ENCODE measurements at places on chromosomes 2 and 18.

DNA sequence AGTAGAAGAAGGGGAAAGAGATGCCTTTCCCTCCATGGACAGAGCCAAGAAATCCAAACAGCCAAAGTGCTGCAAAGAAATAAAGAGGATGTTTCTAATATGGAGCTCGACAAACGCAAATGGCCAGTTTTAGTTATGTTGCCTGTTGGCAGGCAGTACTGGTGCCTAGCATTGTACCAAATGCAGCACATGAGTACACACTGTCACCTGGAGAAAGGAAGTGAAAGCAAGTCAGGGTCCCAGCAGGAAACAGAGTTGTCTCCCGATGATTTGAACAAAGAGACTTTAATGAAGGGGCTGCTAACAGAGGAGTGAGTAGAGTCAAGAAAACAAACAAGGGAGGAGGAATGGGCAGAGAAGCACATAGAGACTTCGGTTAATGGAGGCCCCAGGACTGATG is 623.0 kb downstream of the BCL11A start:
- no peak for DNase-seq

GRCh38 chr2:178512484-178512883 is 32.2 kb downstream of the PLEKHA3 start:
- DNase-seq = no peak

- DNase-seq = no peak
Observed at GRCh38 chr2:108220191-108220590, 19.6 kb upstream of the SULT1C3 start.

- no peak for DNase-seq
Observed at GRCh38 chr18:78647018-78647417, 332.6 kb upstream of the SALL3 start.

GRCh38 chr2:58006256-58006951 is 40.2 kb upstream of the VRK2 start:
- DNase-seq = no peak

GRCh38 chr2:68766376-68766845 is 31.8 kb downstream of the ARHGAP25 start:
- DNase-seq = no peak

GRCh38 chr2:105744091-105744908 is 412 bp upstream of the NCK2 start:
- DNase-seq = peak; percentile 61

GRCh38 chr2:107323946-107324565 is 438.1 kb upstream of the ST6GAL2 start:
- DNase-seq = no peak

DNA sequence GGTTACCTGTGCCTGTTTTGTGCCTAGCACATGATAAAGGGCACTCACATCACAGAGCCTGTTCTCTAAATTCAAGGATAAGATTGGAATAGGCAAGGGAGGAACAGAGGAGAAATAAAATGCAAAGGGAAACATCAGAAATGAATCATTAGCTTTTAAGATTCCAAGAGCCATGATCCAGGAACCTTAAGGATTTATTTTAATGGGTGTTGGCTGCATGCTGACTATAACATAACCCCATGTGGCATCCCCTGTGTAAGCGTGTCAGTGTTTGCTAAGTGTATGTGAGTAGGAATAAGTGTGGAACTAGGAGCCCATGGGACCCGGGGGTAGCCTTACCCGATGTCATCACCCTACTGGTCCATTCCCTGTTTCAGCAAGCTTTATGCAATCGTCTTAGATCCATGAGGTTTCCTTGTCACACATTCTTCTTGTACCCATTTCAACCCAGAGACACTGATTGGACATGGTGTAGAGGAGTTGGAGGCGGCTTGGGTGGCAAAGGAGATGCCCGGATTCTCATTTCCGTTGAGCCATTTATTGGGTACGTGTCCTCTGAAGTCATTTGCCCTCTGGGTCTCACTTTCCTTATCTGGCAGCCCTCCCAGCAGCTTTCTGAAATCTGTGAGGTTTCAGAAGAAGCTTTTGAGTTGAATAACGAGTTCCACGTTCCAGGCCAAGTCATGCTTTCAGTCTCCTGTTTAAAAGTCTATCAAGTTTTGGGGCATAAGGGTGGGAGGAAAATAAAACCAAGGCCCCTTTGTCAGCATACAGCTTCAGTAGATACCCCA is 117.0 kb downstream of the MGAT5 start:
- no peak for DNase-seq

DNA sequence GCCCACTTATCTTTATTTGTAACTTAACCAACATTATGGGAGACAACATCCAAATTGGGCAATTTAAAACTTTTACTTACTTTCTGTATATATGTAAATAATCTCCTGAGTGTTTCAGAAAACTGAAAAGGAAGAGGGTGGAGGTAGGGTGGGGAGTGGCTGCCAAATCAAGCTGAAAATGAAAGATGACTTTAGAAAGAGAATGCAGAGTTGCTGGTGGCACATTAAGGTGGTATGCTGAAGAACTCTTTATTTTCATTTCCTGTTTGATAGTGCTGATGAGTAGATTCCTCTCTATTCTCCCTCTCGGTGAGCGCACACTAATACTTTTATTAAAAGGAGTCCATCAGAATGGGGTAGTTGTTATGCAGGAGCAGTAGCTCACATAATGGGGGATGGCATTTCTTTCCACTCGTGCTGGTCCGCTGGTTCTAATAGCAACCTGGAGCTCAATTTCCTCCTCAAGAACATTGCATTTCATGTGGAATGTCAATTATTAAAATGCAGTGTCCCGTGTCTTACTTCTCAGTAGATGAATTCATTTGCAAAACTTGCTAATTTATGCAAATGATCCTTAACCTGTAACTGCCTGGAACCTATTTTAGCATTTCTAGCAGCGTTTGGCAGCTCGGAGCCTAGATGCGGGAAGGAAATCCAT is 466.9 kb upstream of the HNRNPA3 start:
- no peak for DNase-seq

DNA sequence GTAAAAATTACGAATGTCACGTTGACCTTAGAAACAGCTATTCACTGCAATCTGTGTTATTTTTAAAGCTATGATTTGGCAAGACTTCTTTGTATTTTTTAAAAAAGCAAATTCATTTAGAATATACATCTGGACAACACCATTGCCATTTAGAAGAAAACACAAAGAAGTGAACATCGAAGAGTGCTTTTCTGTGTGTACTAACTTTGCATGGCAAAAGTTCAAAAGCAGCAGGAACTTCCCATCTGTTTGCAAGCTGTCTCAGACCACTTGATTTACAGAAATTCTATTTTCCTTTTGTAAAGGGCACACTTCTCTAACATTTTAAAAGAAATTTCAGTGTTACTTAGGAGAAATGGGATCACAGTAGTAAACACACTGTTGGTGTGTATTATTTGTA is 145.9 kb downstream of the CALCRL start:
- DNase-seq = no peak

DNA sequence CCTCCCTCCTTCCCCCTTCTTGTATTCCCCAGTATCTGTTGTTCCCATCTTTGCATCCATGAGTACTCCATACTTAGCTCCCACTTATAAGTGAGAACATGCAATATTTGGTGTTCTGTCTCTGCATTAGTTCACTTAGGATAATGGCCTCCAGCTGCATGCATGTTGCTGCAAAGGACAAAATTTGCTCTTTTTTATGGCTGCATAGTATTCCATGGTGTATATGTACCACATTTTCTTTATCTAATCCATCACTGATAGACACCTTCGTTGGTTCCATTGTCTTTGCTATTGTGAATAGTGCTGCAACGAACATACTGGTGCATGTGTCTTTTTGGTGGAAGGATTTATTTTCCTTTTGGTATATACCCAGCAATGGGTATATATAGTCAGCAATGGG is 47.4 kb downstream of the VIT start:
- DNase-seq = no peak

GRCh38 chr2:134782792-134783191 is 55.6 kb upstream of the ACMSD start:
- peak; percentile 4 for DNase-seq

- DNase-seq = no peak
Observed at GRCh38 chr2:58268685-58269084, 27.6 kb upstream of the FANCL start.

- no peak for DNase-seq
Observed at GRCh38 chr18:46388286-46388685, 268.7 kb downstream of the LOXHD1 start.

DNA sequence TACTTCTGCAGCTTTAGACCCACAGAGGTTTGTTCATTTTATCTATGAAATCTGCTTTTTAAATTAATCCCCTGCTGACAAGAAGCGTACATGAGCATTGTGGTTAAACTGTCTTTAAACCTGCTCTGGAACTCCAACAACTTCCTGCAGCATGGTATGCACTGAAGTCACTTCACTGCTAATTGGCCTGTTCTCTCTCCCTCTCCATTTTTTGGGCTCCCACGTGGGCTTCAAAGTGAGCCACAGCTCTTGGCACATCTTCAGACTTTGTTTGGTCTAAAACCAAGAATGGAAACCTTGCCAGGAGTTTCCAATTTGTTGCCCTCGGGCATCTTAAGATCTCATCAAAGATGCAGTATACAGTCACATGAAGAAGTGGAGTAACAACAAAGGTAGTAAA is 311.4 kb downstream of the LRRTM1 start:
- DNase-seq = no peak

GRCh38 chr2:152594022-152594766 is 123.1 kb downstream of the PRPF40A start:
- DNase-seq = no peak

GRCh38 chr2:160156100-160156499 is 44.0 kb downstream of the ITGB6 start:
- no peak for DNase-seq

- DNase-seq = no peak
Observed at GRCh38 chr2:38824906-38825305, 46.9 kb downstream of the GEMIN6 start.

DNA sequence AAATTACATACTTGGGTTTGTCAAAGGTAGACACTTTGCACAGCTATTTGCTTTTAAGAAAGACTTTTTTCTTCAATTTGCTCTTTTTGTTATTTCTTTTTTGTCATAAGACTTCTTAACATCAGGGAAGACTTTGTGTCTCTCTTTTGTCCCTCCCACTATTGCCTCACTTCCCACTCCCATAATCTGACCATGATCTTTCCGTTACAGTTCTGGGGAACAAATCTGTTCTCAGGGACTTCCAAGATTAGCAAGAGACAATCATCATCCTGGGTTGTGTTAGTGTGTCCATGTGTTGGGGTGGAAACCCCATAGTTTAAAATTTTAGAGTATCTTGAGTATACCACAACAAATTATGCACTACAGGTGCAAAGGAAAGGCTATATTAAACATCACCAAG is 75.3 kb downstream of the REV1 start:
- no peak for DNase-seq

DNA sequence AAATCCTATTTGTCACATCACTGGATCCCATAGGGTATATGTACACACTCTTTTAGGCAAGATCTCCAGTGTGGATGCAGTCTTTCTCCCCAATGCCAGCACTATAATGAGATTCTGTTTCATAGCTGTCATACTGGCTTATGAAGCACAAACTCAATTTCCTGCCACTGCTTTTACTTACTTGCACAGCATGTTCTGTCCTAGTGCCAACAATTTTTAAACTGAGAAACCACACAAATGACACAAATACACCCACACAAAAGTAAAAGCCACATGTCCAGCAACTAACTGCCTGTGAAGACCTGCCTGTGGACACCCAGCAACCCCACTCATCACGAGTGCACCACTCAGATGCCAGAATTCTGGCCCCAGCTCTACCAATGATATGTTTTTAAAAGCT is 29.6 kb upstream of the RNU4ATAC start:
- no peak for DNase-seq

DNA sequence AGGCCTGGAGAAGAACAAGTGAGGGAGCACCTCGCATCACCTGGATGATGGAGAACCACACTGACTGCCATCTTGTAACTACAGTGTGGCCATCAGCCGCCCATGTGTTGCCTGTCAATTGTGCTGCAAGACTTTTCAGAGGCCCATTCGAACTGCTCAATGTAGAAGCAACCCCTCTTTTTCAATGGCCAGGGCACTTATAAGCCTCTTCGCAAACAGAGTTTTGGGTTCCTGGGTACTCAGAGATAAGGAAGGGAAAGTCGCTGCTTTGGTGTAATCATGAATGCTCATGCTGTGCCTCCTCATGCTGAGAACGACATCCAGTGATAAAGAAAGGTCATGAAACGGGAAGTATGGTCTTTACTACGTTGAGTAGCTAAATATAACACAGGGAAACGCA is 143.9 kb upstream of the SLC39A10 start:
- DNase-seq = no peak

GRCh38 chr2:215415820-215416577 is 19.9 kb downstream of the FN1 start:
- DNase-seq = no peak

DNA sequence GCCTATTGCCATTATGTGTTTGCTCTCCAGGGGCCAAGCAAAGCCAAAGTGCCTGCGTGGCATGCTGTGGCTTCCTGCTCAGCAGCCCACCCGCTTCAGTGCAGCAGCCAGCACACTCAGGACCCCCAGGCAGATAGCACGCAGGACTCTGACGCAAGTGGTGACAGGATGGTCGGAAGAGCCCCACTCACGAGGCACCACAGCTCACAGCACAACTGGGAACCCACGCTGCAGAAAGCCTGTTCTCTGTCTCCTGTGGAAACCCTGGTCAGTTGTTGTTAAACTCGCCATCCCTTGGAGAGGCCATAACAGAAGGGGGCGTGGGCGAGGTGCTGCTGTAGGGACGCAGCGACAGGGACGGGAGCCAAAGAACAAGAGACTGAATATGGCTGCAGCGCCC is 76.4 kb downstream of the HDAC4 start:
- DNase-seq = peak; percentile 12

GRCh38 chr2:108182489-108182888 is 57.3 kb upstream of the SULT1C3 start:
- DNase-seq = no peak

- no peak for DNase-seq
Observed at GRCh38 chr2:117737846-117738245, 76.6 kb upstream of the DDX18 start.

DNA sequence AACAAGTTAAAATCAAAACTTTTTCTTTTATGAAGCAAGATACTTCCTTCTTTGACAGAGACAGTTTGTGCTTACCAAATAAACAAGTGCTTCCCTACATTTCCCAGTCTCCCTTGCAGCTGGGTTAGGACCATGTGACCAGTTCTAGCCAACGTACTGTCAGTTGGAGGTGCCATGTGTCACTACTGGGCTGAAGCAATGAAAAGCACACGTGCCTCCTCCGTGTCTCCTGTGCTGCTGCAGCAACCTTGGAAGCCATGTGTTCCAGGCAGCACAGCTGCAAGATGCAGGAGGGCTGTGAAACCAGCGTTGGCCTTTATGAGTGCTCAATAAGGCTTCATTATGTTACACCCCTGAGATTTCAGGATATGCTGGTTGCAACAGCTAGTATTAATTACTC is 93.2 kb downstream of the DHRS9 start:
- DNase-seq = no peak

- no peak for DNase-seq
Observed at GRCh38 chr2:235601960-235602704, 108.3 kb downstream of the AGAP1 start.
